Stimulated activated CD8-positive, alpha-beta memory T cell treated with anti-CD3 and anti-CD28 coated beads, Interleukin-4, amount 100 ng/mL, for 4 hours (primary cell): ENCODE measurements at places on chromosomes 13 and 19.

- DNase-seq, result no peak
These were observed 205.4 kb downstream of the PDS5B start for GRCh38 chr13:32791545-32792172.

DNA sequence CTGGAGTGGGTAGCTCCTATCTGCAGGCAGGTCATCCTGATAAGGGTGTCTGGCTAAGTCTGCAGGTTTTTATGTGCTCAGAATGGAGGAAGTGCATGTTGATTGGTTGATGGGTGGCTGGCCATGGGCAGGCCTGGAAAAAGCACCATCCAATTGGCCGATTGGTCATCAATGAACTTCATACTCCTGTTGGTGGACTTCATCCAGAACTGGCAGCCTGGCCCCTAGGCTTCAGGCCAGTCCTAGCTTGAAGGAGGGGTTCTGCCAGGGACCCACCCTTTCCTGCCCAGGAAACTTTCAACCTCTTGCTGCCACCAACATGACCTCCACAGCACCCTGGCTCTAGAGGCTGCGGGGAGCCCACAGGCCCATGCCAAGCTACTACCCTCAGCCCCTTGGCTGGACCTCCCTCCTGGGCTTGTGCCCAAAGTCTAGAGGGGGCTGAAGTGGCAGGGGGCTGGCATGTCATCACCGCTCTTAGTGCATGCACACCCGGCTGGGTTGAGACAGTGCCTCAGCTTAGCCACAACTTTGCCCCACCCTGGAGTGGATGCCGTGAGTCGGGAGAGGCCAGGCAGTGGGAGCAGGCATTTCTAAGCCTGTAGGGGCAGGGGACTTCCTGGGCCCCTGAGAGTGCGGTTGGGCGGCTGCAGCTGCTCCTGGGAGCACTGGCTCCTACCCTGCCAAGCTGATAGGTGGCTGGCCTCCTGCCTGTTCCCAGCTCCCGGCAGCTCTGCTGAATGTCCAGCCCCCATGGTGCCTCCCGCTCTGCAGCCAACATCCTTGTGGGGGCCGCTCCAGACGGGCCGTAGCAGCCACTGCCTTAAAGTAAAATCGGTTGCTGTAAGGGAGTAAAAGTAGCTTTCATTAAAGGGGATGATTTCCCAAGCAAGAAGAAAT lies 13.2 kb downstream of the DNAJC15 start:
- no peak for DNase-seq

DNA sequence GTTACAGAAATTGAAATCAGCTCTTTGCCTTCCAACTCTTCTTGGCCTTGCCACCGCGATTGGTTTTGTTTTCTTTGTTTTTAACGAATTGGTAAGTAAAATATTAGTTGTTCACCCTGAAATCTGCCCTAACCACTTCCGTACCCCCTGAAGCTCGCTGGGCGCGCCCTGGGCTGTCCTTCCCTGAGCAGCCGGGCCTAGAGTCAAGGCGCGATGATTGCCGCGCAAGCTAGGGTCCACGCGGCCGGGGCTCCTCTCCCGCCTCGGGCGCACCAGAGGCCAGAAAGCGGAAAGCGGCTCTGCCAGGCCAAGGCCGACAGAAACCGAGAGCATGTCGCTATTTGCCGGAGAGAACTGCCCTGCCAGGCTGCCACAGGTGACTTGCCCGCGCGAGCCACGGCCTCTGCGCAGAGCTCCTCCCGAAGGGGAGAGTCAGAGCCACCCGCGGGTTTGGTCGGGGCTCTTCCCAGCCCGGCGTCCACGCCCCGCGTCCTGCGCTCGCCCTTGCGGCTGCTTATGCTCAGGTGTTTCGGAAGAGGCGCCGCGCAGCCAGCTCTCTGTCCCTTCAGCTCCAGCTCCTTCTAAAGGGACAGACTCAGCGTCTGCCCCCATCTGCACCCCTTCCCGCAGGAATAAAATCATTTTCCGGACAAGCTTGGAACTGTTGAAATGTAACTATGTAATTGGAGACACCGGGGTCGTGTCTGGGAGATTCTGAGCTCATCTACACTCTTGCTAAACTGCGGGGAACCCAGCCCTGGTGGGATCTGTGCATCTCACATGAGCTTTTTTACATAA lies 6.6 kb upstream of the CDX2 start:
- no peak for DNase-seq

DNA sequence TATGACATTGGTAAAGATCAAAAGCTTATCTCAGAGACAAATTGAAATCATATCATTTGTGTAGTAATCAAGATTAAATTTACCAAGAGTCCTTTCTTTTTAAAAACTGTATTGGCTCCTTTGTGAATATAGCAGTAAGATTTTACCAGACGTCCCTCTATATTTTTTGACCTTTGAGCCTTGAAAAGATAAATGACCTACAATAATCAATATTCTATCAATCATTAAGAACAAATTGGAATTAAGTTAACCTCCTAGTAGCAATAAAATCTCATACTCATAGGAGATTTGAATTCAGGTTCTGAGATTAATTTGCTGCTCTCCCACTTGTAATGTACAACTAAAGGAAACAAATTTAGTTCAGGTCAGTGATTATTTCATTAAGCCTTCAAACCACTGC lies 78.3 kb downstream of the FGF14 start:
- no peak for DNase-seq

- DNase-seq, result no peak
These were observed 2.7 kb upstream of the INAFM1 start for GRCh38 chr19:47271949-47272348.

GRCh38 chr13:97538203-97538602 lies 104.2 kb downstream of the RAP2A start:
- DNase-seq, result no peak

- no peak for DNase-seq
These were observed 1332.8 kb downstream of the OLFM4 start for GRCh38 chr13:54361460-54361859.

DNA sequence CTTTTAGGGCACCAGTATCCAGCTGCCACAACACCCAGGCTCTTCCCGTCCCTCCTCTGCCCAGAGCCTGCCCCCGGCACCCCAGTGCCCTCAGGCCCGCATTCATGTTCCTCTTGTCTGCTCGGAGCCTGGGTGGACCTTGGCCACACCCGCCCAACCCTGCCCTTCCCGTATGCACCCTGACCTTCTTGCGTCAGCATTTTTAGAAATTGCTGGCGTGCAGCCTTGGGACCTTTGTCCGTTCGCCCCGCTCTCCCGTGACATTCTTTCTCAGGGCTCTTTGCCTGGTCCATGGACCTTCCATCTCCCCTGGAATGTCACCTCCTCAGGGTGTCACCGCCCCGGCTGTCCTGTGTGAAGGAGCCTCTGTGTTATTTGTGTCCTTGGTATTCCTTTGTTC lies 7.6 kb downstream of the NUCB1 start:
- DNase-seq, result no peak

- DNase-seq, result no peak
These were observed 25.9 kb upstream of the F2RL3 start for GRCh38 chr19:16862826-16863415.

DNA sequence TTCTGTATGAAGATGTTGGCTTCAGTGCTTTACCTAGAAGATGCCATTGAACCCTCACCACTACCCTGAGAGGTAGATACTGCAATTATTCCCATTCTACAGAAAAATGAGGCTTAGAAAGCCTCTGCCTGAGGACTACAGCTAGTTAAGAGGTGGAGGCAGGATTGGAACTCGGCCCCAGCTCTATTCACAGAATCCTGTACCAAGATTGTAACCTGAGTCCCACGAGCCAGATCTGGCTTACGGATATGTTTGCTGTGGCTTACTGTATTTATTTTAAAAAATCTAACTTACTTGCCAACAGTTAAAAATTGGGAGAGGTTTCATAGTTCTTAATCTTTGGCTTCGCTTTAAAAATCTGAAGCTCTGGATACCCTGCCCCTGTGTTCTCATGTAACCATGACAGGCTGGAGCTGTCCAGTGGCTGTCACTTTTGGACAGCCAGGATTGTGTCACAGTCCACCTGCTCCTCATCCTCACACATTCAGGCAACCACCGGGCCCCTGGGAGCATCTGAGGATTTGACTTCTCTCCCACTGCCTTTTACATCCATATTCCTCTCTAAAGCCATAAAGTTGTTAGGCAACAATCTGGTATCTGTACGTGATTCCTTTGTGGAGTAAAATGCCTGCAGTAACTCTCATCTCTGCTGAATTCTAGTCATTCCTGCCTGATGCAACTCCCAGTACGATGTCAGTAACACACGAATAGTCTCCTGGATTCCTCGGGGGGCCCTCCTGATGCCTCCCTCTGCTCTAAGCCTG lies 160.8 kb upstream of the SERP2 start:
- DNase-seq, result no peak

GRCh38 chr19:33000910-33001309 lies 28.9 kb downstream of the FAAP24 start:
- no peak for DNase-seq

- no peak for DNase-seq
These were observed 9.2 kb upstream of the ALOX5AP start for GRCh38 chr13:30726192-30726591.

DNA sequence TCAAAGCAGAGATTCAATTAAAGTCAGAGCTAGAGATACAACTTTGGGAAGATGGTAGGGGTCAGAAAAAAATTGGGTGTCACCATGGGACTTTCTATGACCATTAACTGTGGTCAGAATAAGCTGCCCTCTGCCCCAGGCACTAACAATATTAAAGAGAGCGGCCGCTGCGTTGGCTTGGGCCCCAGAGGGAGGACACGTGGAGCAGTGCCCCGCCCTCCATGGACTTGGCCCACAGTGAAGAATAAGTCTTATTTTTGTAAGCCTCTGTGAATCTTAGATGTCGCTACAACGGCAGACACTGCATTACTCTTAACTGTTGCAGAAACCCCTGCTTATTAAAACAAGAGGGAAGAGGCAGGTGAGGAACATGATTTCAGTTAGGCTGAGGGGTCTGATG lies 172.7 kb downstream of the UQCRFS1 start:
- DNase-seq, result no peak

GRCh38 chr13:102757006-102757405 lies 16.6 kb downstream of the TEX30 start:
- no peak for DNase-seq

GRCh38 chr19:38172001-38172400 lies 52.0 kb downstream of the DPF1 start:
- DNase-seq, result no peak
